ENCODE measurements at places on chromosomes 11 and 22. TPM values are rescaled to one million over a fixed set of nuclear protein-coding genes. Genes with fewer than 3 reads are reported as not detected.

DNA sequence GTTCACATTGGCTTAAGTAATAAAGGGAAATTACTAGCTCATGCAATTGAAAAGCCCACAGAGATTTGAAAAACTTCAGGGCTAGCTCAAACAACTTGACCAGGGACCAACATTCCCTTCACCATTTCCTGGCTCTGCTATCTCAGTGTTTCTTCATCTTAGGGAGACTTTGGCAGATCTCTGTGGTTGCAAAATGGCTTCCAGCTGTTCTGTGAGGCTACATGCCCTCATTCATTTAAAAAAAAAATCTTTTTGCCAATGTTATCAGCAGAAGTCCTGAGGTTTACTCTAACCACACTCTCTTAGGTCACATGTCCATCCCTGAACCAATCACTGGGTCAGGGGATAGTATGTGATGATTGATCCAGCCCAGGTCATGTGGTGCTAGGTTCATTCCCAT lies 13.9 kb upstream of the RASSF10 start:
- no peak for DNase-seq

DNA sequence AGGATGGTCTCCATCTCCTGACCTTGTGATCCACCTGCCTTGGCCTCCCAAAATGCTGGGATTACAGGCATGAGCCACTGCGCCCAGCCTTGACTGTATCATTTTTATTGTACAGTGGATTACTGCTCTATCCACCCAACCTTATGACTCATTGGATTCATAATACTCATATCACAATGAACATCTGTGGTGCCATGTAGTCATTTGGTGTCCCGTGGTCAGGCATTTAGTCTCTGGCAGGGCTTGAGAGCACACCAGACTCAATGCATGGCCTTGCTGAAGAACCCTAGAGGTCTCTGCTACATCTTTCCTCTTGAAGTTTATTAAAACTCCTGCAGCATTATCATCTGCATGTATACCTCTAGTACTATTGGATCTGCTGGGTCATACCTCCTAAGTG lies 98.0 kb upstream of the LDLRAD3 start:
- no peak for DNase-seq

DNA sequence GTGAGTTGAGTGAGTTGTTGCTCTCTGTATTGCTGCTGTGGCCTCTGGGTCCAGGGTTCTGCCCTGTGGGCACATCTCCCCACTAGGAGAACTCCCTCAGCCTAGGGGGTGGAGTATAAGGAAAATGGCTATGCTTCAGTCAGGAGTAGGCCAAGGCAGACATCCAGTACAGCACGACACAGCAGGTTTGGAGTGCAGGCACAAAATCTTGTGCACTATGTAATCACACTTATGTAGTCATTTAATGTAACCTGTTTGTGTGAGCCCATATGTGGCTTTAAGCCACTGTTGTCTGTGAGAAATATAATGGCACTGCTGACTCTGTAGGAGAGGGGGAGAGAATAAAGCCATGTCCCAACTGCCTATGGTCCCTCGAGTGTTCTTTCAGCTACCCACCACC lies 90.1 kb downstream of the CCDC83 start:
- DNase-seq: no peak

DNA sequence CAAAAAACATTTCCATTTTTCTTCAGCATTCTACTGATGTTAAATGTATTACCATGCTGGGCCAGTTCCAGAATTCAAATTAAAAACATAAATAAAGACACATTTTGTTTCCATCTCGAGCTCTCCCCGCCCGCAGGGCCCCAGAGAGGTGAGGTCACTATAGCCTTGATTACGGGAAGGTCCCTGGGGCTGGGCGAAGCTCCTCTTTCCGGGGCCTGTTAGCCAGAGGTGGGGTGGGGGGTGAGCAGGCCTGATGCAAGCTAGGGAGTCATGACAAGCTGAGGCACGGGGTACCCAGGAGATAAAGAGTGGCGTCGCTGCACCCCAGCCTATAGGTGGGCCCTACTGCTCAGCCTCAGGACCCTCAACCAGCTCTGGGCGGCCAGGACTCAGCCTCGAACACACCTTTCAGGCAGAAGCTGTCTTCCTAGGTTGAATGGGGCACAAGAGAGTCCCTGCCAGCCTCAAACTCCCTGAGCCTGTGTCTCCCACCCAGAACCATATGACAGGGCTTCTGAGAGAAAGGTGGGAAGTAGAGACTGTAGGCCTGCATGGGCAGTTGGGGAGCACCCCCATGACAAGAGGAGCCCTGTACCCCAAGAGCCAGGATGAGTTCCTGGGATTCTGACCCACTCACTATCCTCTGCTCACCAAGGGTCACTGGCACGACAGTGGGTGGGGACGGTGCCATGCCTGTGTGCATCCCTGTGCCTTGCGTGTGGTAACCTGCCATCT lies 34.8 kb downstream of the KCNQ1OT1 start:
- no peak for DNase-seq

GRCh38 chr11:106121570-106122320 lies 44.3 kb downstream of the AASDHPPT start:
- DNase-seq: no peak

DNA sequence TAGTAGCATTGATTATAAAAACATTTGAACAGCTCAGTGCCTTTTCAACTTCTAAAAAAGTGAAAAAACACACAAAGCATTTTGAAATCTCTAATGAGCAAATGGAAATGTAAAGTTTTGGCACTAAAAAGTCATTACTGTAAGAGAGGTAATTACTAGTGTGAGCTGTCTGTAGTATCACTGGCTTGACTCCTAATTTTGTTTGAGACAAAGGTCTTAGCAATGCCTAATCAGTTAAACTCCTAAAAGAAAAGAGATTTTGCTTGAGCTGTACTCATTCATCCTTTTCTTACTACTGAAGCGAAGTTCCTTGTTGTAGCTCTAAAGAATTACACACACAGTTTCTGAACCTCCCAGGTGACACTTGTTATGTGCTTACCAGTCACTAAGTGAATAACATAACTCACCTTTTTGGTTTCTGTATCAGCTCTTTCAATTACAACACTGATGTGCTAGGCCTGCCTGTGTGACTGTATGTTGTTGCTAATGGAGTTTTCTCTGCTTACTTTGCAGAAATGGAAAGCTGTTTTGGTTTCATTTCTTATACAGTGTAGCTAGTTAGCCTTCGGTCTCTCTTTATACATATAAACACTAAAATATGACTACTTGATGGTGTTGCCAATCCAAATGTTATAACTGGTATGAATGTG lies 924.4 kb upstream of the TENM4 start:
- DNase-seq: no peak

DNA sequence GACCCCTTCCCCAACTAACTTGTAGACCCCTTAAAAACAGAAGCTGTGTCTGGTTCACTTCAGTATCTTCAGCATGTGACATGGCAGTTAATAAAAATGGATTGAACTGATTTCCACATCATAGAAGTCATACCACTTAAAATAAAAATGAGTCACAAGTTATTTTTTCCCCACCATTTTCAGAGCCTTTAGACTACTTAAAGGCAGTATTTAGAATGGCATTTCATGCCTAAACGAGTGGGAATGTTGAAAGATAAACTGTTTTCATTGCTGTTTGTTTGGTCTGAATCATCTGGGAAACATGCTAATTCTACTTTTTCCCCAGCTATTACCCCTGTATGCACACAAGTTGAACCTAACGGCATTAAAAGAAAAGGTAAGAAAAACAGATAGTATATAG lies 324.0 kb downstream of the RAB38 start:
- DNase-seq: no peak

- DNase-seq: peak; percentile 35
These were observed 18.8 kb upstream of the CDKN1C start for GRCh38 chr11:2904153-2905052.

Gene TIRAP
- 13.9 TPM for polyA plus RNA-seq

Gene MMP27
- not detected for polyA plus RNA-seq
